Hematopoietic multipotent progenitor cell treated with erythropoietin and hydrocortisone succinate and interleukin-3 and kit ligand, for 4 days (in vitro differentiated cells): ENCODE measurements at places on chromosomes 7 and 10.
A peak's percentile ranks its signal among the peaks of the same experiment; 100 is the strongest.

GRCh38 chr7:91420606-91421005 lies 156.4 kb downstream of the FZD1 start:
- no peak for DNase-seq

DNA sequence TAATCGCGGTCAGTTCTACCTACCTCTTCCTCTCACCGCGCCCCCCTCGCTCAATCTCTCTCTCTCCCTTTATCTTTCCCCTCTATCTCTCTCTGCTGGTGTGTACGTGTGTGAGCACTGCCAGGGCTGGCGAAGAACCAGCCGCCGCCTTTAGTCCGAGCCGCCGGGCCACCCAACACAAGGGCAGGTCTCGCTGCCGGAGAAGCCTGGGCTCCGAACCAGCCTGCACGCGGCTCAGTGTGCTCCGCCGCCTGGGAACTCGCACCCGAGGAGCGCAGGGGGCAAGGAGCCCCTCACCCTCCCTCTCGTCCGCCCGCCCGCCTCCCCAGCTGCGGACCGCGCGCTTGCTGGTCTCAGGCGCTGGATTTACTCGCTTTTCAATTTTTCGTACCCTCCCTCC lies 1.7 kb downstream of the NXPH1 start:
- DNase-seq = no peak

DNA sequence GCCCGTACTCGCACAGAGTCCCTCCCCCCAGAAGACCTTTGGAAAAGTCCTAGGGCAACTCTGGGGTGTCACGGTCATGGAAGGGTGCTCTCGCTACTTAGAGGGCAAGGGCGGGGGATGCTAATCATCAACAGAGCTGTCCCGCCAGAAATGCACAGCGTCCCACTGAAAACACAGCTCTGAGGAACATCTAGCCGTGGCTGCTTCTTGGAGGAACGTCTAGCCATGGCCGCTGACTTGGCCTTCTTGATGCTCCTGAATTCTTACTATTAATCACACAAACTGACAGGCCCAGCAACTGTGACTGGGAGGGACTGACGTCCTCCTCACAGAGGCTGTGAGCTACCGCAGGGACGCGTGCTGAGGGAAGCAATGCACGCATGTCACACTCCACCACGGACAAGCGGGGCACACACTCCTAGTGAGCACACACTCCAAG lies 1.7 kb downstream of the TUBGCP2 start:
- no peak for DNase-seq

DNA sequence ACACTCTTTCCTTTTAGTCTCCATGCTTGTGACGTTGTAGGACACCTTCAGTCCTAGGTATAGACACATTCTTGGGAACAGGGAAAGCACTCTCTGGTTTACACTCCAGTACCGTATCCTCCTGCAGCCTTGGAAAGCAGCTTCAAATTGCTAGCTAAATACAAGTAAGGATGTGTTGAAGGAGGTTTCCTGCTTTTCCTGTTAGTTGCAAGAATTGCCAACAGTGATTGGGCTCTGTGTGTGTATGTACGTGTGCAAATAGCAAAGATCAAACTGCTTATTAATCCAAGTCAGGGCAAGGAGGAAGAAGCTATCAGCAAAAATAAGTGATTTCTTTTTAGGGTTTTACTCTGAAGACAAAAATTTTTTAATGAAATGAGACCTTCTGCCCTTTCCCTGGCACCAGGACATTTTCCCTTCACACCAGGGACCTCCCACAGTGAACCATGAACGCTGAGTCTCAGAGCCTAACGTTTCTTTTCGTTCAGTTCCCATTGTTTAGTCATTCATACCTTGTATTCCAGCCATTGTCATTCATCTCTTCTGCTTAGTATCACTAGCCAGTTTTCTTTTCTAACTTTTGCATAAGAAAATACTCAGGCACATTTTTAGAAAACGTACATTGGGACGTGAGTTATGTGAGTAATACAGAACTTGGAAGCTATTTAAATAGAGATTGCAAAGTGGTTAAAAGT lies 36.9 kb upstream of the AUTS2 start:
- DNase-seq = no peak

DNA sequence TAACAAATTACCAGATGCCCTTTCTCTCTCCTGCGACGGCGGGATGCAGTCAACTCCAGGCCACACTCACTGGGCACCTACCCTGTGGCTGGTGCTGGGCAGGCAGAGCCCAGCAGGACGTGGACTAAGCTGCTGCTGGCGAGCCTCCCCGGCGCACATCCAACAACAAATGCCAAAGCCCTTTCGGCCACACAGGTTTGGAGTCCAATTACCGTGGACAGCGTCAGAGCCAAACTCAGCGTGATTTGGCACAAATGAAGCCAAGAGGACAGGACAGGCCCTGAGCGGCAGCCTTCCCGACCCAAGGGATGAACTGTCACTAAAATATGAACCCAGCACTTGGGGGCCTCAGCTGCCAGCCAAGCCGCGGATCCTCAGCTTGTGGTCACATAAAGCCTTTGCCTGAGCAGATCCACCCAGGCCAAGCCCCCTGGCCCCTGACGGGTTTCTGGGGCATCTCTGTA lies 28.4 kb downstream of the DAGLB start:
- no peak for DNase-seq

GRCh38 chr7:24434972-24435371 lies 138.3 kb upstream of the PALS2 start:
- peak; percentile 20 for DNase-seq

DNA sequence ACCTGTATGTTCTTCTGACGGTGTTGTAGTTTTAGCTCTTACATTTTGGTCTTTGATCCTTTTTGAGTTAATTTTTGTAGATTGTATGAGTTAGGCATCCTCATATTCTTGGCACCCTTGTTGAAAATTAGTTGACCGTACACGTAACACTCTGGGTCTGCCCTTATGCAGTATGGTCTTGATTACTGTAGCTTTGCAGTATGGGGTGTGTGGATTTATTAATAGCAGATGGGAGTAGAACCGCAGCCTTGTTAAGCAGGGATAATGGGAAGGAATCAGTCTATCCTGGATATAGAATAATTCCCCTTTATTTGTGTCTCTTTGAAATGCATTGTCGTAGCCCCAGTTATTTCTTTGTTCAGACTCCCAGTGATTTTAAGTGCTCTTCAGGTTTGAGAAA lies 95.5 kb downstream of the UBE3C start:
- no peak for DNase-seq

- DNase-seq = no peak
These were observed 52.4 kb downstream of the CASD1 start for GRCh38 chr7:94561841-94562514.

DNA sequence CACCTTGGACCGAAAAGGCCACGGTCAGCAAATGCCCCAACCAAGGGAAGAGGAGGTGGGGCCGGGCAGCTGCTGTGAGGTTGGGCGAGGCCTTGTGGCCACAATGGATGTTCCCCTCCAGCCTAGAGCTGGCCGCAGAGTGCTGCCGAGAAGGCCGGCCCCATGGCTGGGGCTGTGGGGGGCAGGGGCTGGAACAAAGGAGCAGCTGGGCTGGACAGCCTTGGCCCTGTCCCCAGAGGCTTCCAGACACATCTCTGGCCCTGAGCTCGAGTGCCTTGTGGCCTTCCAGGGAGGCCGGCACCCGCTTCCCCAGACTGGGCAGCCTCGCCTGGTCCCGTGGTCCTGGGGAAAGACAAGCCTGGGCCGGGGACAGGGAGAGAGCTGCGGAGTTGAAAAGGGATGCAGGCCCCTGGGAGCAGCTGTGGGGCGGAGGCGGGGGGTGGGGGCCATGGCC lies 88.0 kb downstream of the PDGFA start:
- no peak for DNase-seq

GRCh38 chr7:95509199-95509598 lies 23.5 kb downstream of the ASB4 start:
- peak; percentile 59 for DNase-seq

- DNase-seq = no peak
These were observed 32.9 kb upstream of the PBLD start for GRCh38 chr10:68365611-68366010.

- no peak for DNase-seq
These were observed 8.0 kb downstream of the TSPAN15 start for GRCh38 chr10:69459101-69459790.

GRCh38 chr10:73953665-73954064 lies 42.7 kb downstream of the PLAU start:
- DNase-seq = peak; percentile 74

DNA sequence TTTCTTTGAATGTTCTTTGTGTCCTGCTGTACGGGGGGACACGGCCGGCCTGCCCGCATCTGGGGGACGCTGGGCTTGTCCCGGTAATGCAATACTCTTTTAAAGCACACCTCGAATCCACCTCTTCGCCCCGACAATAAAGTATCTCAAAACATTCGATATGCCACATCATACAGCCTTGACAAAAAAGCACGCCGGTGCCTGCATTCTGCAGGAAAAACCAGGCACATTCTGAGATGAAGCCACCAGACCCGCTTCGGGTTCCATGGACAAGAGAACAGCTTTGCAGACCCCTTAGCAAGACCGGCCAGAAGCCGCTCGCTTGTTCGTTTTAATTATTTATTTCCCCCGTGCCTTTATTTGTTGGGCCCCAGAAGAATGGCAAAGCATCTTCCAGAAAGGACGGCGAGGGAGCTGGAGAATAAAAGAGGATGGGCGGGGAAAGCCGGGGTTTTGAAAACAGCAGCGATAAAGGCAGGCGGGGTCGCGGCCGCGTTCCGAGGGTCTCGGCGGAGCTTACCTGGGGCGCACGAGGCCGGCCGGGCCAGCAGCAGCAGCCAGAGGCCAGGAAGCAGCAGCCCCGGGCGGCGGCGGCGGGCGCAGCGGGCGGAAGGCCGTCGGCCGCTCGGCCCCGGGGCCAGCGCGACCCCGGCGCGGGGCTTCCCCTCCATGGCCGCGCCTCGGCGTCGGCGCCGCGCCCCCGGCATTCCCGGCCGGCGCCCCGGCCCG lies 462 bp downstream of the KIAA1549 start:
- no peak for DNase-seq

DNA sequence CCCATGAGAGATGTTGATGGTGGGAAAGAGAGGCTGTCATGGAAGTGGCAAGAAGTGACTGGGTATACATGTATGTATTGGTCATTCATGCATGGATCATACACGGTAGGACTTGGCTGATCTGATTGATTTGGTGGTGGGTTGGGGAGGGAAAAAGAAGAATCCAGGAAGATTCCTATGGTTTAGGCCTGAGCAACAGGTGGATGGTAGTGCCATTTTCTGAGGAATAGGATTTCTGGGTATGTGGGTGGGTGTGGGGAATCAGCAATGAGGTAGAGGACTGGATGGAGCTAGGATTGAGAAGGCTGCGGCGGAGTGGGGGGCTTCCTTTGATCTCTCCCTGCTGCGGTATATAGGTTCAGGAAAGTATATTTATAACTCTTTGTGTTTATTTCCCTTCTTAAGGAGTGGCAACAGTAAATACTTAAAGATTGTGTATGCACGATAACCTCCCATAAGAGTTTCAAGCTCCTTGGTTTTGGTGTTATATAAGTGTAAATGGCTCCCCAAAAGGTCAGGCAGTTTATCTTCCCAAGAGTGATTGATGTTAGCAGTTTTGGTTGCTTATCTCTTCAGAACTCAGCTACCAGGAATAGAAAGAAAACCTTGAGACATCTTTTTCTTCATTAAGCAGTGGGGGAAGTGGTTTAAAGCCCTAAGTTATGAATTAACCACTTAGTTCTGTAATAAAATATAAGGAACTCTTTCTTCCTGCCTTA lies 100.1 kb downstream of the LSMEM1 start:
- DNase-seq = no peak

DNA sequence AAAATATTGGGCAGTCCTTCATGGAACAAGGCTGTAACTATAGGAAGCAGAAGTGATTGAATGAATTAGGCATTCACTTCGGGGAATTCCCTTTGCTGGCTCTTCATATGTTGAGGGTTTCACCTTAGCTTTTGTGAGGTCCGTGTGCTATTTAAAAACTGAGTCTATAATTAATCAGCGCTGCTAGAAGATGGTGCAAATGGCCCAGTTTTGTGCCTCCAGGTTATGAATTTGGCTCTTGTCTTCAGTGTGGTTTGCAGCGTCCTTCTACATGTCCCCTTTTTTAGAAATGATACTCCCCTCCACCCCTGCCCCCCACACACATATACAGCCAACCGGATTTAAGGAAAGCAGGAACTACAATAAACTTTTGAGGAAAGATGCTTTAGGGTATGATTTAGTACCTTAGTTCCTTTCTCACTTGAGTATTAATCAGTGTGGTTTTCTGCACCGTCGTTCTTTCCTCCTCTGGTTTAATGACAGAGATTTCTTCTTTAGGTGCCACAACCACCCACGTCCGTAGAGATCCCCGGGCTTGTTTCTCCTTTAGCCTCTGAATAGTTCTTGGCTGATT lies 110.6 kb upstream of the SAMD8 start:
- no peak for DNase-seq
